ENCODE measurements at places on chromosomes 12 and 14.

- peak; percentile 78 for ATAC-seq
These were observed 160.5 kb downstream of the KITLG start for GRCh38 chr12:88419794-88420193.

- no peak for ATAC-seq
These were observed 103.8 kb upstream of the FKBP4 start for GRCh38 chr12:2691006-2691344.

DNA sequence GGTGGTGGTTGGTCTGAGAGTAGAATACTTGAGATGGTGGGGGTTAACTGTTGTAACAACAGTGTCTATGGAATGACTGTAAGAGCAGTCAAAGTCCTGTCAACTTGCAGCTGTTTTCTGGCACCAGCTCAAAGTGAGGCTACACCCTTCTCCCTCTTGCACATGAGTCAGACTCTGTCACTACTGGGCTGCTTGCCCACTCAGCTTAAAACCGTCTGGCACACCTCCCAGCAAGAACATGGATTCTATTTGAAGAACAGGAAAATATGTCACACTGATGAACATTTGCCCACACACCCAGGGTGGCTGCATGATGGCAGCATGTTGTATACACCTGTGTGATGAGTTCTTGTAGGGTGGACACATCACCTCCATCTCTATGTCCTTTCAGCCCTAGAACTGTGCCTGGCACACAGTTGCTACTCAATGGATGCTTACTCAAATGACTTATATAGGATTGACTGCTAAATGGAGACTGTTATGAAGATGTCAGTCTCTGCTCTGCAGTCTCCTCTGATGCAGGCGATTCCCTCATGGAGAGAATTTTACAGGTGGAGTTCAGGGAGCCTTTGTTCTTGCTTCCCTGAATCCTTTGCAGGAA is 19.3 kb upstream of the SERPINA6 start:
- ATAC-seq: peak; percentile 87

DNA sequence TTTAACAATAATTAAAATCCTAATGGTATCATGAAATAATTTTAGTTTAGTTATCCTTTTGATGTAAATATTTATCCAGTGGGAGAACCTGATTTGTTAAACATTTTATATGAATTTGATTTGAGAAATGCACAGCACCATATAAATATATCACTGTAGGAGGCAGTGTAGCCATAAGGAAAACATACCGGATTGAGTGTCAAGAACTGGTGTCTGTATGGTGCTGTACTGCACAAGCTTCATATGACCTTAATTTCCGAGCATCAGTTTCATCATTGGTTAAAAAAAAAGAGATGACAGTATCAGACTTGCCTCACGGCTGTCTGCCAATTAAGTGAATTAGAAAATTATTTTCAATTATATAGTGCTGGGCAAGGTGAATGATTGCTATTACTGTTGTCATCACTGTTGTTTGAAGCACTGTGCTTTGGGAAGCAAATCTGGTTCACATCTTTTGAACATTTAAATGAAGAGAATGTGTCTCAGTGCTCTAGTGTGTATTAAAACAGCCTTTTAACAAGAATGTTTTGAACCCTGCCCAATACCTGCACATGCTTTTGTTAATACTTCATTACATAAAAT is 72.1 kb downstream of the TMTC2 start:
- ATAC-seq: peak; percentile 72

GRCh38 chr12:93163260-93164036 is 214.3 kb upstream of the NUDT4 start:
- ATAC-seq: peak; percentile 70

Measured in SK-N-SH treated with all-trans-retinoic acid at 6 μM for 48 hours (cell line).